ENCODE measurements at places on chromosomes 2 and 18.

- no peak for DNase-seq
Observed at GRCh38 chr2:9382604-9383235, 40.6 kb downstream of the ITGB1BP1 start.

DNA sequence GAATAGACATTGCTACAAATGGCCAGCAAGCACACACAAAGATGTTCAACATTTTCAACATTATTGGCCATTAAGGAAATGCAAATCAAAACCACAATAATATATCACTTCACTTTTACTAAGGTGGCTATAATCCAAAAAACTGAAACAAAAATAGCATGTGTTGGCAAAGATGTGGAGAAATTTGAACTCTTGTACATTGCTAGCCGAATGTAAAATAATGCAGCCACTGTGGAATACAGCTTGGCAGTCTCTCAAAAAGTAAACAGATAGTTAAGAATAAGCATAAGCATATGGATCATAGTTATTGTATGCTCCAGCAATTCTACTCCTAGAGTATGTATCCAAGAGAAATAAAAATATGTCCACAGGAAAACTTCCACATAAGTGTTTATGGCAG is 192.5 kb downstream of the EN1 start:
- no peak for DNase-seq

- no peak for DNase-seq
Observed at GRCh38 chr2:18169121-18169892, 290.8 kb downstream of the KCNS3 start.

GRCh38 chr18:72452328-72452727 is 91.8 kb downstream of the CBLN2 start:
- DNase-seq, result no peak

DNA sequence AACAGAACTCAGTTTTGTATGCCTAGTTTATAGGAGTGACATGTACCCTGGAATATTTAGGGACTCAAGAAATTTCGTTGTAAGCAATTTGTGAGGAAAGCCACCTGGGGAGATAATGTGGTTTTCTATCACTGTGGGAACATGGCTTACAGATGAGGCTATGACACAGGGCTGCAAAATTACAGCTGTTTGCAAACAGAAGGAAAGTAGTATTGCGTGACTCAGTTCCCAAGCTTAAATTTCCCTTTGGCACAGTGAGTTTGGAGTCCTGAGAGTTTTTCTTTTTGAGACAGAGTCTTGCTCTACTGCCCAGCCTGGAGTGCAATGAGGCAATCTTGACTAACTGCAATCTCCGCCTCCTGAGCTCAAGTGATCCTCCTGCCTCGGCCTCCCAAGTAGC is 149.8 kb downstream of the MYO5B start:
- DNase-seq, result no peak

- DNase-seq, result peak; percentile 45
Observed at GRCh38 chr2:181380581-181380980, 76.6 kb upstream of the ITGA4 start.

DNA sequence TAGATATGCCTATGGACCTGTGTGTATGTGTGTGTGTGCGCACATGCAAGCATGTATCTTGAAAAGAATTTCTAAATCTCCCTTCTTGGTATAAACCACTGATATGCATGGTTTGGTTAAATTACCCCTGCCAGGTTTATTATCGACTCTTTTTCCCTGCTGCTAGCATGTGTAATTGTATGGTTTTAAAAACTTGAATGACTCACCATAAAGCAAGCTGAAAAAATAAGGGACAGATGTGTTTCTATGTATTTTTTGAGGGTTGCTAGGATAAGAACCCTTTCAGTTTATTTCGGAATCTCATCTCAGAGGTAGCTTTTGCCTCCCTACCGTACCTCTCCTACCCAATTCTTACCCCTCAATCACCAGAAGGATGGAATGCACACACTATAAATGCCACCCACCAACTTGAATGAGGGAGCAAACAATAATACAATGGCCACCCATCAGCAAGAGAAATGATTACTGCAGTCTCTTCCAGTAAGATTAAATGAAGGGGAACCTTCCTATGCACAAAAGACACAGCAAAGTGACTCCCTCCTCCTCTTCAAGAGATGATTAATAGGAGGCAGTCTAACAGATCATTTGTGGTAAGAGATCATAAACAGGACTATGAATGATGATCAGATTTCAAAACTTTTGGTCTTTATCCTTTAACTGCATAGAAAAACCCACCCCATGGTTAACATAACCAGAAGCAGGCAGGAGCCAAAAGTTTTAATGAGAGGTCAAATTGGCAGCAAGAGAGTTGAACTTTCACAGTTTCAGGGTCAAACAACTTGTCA is 357.2 kb downstream of the SATB2 start:
- peak; percentile 66 for DNase-seq

- DNase-seq, result no peak
Observed at GRCh38 chr2:64989982-64990614, 899 bp downstream of the SLC1A4 start.

DNA sequence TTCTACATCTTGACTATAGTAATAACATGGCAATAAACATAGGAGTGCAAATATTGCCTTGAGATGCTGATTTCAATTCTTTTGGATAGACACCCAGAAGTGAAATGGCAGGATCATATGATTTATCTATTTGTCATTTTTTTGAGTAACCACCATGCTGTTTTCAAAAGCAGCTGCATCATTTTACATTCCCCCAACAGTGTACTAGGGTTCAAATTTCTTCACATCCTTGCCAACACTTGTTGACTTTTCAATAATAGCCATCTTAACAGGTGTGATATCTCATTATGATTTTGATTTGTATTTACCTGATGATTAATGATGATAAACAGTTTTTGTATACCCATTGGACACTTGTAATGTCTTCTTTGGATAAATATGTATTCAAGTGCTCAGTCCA is 90.8 kb downstream of the STRADB start:
- DNase-seq, result no peak

DNA sequence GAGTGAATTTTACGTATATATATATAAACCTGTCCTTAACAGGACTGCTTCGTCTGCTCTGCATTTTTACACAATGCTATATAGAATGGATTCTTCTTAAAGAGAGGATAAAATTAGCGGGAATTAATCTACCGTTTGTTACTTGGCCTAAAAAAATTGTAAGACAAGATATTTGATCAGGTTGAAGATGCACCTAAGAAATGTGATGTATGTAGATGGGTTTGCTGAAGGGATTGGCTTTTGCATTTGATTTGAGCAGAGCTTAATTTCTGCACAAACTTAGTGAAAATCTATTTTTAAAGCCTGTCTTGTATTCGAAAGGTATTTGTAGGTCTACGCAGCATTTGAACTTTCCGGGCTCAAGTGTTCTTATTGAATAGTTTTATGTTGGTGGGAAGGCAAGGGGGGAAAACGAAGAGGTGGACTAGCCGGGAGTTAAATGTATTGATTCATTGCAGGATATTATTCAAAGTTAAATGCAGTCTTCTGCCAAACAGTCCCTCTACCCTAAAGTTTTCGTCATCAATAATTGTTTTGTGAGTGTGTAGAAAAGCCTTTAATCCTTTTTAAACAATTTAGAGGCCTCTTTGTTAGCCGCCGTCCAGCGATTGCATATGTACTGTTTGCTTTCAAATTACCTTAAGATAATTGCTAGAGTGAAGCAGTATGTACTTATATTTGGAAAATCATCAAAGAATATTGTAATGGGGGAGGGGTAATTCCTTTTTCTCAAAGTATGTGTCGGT is 1.2 kb downstream of the PPP1CB start:
- no peak for DNase-seq

- no peak for DNase-seq
Observed at GRCh38 chr2:191870744-191871143, 23.9 kb upstream of the CAVIN2 start.

DNA sequence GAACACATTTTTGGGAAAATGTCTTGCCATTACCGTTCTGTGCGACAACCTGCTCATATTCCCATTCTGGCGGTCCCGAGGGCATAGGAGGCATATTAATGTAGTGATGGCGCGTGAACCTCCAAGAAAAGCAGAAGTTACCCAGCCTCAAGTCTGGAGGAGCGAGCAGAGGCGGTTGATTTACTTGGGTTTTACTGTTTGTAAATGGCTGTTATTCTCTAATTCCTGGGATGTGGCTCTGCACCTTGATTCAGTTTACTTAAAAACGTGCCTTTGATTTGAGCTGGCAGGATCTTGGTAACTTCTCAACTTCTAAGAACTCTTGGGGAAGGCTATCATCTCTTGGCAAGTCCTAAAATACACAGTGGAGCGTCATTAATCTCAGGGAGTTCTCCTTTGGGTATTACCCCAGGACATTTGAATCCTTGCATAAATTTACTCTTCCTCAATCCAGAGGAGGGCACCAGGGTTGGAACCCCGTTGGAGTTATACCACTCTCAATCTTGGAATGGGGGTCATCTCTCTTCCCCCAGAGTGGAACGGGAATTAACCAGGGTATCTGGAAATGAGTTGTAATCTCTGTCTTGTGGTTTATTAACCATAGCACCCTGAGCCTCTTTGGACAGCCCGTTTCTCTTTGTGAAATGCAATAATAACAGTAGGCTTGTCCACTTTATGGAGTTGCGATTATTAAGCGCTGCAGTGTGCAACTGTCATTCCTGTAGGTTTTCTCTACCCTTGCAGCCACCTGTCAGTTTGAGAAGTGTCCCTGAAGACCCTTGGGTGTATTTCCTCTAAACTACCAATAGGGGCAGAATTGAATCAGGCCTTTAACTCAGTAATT is 2.1 kb downstream of the HK2 start:
- DNase-seq, result peak; percentile 57

- DNase-seq, result no peak
Observed at GRCh38 chr18:79532313-79533007, 136.7 kb downstream of the NFATC1 start.

- no peak for DNase-seq
Observed at GRCh38 chr2:233240897-233241296, 10.6 kb upstream of the ATG16L1 start.

DNA sequence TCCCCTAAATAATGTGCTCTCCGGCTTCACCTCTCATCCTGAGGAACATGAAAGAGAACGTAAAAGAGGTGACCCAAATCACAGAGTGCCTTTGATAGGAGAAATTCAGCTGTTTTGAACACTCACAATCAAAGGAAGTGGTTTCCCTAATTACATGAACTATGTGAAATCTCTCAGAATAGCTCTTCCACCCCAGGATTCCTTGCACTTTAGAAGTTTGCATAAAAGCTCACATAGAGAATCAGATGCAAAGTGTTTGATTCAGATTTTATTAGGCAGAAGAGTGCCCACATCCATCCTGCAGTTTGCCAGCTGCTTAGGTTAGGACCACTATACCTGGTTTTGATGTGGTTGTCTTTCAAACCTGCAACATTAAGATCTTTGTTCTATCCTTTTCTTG is 61.0 kb downstream of the MAP3K20 start:
- DNase-seq, result no peak

DNA sequence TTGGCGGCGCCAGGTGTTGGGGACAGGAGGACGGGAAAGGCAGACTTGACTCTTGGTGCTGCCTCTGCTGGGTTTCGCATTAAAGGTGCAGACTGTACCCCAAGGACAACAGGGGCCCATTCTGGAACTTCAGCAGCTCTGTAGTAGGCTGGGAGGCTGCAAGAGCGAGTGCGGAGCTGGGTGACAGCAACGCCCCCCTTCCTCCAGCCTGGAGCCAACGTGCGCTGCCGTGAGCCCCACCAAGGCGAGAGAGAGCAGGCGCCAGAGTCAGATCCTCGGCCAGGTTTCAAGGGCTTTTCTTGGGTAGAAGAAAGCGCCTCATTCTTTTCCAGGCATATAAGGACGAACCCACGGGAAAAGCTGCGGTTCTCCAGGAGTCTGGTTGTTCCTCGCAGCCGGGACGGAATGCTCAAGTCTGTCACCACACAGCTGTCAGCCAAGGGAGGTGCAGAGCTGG is 1.9 kb downstream of the DOK6 start:
- peak; percentile 8 for DNase-seq

GRCh38 chr18:3758531-3758930 is 308.6 kb downstream of the TGIF1 start:
- no peak for DNase-seq

DNA sequence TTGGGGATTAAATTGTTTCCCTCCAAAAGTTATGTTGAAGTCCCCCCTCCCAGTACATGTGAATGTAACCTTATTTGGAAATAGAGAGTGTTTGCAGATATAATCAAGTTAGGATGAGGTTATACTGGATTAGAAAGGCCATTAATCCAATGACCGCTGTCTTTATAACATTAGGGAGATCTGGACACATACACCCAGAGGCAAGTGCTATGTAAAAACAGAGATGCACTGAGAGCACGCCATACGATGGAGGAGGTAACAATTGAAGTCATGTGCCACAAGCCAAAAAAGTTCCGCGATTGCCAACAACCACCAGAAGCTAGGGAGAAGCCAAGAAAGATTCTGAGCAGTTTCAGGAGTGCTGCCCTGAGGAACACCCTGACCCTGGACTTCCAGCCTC is 153.3 kb downstream of the RNF144A start:
- DNase-seq, result no peak

DNA sequence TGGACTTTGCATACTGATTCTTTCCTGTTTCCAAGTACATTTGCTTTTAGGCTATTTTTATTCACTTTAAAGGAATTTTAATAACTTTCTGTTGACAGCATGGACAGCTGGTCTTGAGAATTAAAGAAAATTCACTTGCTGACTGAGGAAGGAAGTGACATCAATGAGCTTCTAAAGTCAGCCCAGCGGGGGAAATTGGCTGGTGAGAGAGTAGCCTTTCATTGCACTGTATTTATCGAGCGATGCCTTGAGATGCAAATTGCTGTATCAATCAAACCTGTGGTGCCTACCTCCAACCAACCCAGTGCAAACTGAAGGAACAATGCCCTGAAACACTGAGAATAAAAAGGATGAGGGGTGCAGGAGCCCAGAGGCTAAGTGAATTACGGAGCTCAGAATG is 91.4 kb upstream of the AQP4 start:
- no peak for DNase-seq

DNA sequence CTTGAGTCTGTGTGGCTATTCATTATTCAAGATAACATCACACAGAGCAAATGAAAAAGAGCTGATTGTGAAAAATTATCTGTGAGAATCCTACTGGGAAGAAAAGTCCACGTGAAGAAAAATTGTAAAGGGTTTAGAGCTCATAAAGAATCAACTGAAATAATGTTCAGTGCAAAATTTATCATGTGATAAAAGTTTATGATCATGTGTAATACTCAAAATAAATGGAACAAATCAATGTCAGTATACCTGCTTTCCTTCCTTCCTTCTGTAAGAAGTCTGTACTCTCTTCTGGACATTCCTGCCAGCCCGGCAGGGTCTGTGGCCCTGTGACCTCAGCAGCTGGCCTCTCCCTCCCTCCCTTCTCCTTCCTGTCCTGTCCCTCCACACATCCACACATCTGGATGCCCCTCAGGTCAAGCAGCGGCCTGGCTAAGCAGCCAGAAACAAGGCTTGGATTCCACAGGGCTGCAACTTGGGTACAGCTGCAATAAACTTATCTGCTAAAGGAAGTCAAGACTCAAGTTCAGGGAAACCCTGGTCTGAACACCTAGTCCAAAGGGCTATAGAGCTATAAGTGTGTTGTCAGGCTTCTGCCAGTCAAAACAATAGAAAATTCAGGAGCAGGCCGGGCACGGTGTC is 172.1 kb downstream of the MREG start:
- peak; percentile 82 for DNase-seq

GRCh38 chr2:239978411-239978810 is 46.7 kb downstream of the NDUFA10 start:
- DNase-seq, result peak; percentile 61
